ENCODE measurements at places on chromosomes 7 and 10. TPM values are rescaled to one million over a fixed set of nuclear protein-coding genes. Genes with fewer than 3 reads are reported as not detected.

MGAM2 gene
- not detected for total RNA-seq

- no peak for DNase-seq
These were observed 312.9 kb upstream of the SEMA3A start for GRCh38 chr7:84507529-84507928.

- DNase-seq: peak; percentile 37
These were observed 11.6 kb downstream of the LBX1 start for GRCh38 chr10:101217450-101218281.

- DNase-seq: no peak
These were observed at the start of gene SLC26A5 for GRCh38 chr7:103446049-103446520. Gene SLC26A5 (minus strand): TSS chr7:103446207. CDS start chr7:103421514, 24,693 bp downstream.

DNA sequence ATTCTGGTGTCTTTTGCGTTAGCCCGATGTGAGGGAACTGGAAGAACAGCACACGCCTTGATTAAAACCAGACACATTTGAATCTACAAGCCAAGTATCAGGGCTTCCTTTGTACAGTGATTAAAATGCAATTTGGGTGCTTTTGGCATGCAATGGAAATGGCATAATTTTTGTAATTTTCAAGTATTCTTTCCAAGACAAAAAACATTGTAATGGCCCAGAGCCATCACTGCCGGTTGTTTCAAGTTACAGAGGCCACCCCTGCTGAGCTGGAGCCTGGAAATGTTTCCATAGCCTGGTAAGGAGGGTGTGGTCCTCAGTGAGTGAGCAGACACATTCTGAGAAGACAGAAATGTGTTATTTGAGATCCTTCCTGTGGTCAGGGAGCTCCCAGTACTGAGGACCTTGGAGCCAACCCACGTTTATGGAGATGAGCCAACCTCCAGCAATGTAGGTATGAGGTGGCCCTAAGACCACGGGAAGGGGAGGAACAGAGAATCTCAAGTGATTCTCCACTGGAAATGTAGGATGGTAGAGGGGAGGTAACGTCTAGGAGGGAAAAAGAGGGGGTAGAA lies 20.9 kb downstream of the TEX36 start:
- no peak for DNase-seq
